ENCODE measurements at places on chromosomes 6 and 20.

DNA sequence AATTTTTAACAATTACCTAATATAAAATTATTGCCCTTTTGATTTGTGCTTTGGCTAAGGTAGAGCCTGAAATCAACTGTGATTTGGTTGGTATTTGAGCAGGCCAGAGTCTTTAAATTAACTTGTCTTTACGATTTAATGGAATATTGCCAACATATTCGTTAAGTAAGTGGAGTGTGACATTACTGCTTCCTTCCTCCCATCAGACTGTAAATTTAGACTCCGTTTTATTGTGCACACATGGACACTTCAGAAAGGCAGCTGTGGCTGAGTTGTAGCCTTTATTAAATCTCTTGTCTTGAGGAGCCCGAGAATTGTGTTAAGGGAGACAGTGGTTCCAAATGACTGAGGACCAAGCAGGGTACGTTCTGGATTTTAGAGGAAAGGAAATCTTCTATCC is 57.4 kb downstream of the CAP2 start:
- DNase-seq, result no peak

DNA sequence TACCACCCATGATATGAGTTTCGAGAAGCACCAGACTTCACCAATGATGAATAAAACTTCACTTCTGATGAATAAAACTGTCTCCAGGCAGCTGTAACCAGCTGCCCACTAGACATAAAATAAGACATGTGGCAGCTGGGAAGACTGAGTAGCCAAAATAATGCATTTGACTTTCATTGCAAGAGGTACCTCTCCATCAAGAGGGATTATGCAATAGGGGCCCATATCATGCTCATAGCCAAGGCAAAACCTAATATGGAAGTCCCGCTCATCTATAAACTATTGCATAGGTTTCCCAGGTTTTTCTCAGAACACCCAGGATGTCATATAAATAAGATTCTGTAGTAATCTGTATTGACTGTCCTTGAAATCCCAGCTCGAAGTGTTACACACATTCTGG is 155.5 kb downstream of the SIM1 start:
- no peak for DNase-seq

DNA sequence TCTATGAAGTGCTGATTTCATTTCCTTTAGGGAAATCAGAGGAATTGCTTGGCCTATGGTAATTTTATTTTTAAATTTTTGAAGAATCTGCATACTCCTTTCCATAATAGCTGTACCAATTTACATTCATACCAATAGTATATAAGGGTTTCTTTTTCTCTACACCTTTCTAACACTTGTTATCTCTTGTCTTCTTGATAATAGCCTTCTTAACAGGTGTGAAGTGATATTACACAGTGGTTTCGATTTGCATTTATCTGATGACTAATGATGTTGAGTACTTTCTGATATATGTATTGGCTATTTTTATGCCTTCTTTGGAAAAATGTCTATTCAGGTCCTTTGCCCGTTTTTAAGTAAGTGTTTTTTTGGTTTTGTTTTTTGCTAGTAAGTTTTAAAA is 40.8 kb downstream of the SMAP1 start:
- DNase-seq, result peak; percentile 6

GRCh38 chr6:168835991-168836390 is 395.0 kb downstream of the SMOC2 start:
- no peak for DNase-seq

Measured in activated CD4-positive, alpha-beta T cell treated with anti-CD3 and anti-CD28 coated beads, Interleukin-2, Interleukin-6, amounts not matched to agents 100 ng/mL and 50 ng/mL, durations not matched to agents 16 hours and 8 hours (primary cell).